ENCODE measurements at places on chromosomes 7 and 10.

DNA sequence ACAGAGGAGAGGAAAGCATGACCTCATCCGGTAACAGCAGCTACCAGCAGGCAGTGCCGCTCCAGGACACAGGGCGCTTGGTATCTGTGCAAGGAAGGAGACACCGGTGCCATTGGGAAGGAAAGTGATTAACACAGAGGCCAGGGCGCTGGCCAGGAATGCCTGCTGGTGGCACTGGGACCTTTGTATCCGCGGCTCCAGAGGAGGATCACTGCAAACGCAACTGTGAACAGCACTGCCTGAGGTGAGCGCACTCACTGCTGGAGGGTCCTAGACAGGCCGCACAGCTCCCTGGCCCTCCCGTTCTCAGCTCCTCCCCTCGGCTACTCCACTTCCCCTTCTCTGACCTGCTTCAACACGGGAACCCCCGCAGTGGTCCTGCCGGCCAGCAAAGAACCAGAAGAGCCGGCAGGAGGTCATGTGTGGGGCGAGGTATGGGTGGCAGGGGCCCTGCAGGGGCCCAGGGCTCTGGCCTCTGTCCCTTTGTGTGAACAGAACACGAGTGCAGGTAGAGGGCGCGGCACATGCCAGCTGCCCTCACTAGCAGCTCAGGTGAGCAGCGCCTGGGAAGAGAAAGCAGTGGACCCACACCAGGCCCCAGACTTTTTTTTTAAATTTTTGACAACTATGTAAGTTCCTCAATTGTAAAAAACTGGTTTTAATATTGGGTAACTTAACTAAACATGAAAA, 107.6 kb downstream of the VIPR2 start:
- DNase-seq: no peak

DNA sequence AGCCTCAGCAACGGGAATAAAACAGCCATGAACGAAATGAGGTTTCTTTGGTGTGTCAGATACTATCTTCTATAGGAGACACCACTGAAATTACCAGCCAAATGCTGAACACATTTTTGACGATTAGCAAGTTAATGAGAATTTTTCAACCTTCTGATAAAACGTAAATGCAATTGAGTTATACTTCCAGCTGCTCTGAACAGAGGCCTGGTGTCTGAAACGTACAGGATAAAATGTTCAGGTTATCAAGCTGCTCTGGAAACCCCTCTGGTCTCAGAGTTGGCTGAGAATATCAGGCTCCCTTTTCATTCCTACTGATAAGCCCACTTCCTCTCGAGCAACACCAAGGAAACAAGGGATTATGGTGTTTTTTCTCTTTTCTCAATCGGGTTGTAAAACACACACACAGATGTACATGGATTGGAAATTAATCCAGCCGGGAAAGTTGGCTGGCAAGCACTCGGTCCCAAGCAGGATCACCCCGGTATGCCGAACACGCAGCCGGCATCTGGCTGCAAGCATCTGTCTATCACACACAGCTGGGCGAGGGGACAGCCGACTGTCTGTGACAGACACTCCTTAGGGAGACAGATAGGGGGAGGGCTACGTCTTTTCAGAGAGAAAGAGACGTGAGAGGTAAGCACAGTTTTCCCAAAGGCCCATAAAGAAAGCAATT, 171.8 kb downstream of the PRKAG2 start:
- no peak for DNase-seq

DNA sequence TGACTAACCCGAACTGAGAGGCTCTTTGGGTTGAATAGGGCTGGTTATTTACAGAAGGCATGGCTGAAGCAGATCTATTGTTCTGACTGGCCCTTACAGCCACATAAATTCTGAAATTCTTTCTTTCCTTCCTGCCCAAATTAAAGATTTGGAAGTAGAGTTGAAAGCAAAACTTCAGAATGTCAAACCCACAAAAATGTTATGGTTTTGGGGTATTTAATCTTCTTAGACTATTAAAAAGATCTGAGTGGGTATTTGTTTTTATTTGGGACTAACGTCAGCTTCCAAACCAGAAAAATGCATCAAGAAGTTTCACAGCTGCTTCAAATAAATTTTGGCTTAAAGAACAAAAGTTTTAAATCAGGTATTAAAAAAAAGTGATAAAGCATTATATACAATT, 124.5 kb downstream of the AHR start:
- DNase-seq: no peak

- DNase-seq: no peak
These were observed 449.9 kb downstream of the INHBA start for GRCh38 chr7:41252957-41253356.

DNA sequence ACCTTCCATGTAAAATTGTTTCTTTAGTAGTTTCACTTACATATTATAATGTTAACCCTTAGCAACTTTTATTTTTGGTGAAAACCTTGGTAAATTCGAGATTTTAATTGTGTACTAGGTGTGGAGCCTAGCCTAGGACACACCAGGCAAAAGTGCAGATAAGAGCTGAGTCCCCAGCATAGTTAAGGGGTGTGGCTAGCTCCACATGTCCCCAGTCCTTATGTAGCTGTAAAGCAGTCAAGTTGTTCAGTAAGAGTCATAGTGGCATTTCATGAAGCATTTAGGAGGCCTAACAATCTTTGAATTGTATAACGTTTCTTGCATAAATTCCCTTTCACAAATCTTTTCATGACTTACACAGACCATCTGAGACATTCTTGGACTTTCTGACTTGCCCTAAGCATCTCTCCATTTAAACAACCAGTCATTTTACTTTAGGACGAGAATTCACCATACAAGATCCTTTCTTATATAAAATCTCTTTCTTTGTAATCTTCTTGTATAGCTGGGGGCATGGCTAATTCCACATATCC, 53.8 kb upstream of the INHBA start:
- no peak for DNase-seq

DNA sequence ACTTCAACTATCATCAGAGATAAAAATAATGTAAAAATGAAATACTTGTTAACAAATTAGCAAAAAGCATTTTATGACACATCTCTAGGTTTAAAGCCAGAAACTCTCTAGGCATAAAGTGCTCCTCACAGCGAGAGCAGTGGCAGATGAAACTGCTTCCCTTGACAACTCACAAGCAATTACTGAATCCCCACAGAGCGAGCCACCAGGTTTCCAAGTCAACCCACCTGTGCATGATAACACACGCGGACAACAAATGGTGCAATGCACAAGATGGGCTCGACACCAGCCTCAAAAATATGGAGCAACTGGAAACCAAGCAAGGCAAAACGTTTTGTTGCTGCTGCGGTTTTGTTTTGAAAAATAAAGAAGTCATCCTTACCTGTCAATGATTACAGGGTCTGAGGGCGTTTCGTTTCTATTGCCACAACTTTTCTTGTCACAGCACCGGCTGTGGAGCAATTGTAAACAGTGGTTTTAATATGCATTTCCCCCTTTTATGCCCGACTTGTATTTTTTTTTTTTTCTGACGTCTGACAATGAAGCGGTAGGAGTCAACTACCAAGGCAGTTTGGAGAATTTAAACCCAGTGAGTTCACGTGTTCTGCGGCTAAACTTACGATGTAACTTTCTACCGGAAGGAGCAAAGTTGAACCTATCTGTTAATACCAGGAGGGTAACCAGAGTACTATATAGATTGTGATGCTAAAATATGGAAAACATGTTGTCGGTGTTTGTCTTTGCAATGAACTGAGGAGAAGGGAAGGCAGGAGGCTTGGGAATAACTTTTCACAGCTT, 7.0 kb downstream of the EBF3 start:
- DNase-seq: no peak

- DNase-seq: no peak
These were observed 334.4 kb downstream of the CALN1 start for GRCh38 chr7:72077786-72078185.

DNA sequence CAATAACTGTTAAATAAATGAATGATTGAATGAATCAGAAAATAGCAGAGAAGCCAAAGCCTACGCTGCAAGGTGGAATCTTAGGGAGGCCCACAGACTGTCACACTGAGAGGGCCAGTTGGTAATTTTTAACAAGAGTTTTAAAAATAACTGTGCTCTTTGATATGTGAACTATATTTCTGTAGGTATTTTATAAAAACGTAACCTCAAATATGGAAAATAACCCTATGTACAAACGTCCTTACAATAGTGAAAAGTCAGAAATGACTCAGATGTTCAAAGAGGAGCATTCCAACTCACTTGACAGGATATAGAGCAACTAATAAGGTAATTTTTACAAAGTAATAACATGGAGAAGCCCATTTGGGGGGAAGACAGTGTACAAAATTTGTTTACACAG, 18.9 kb upstream of the TMEM273 start:
- DNase-seq: no peak

DNA sequence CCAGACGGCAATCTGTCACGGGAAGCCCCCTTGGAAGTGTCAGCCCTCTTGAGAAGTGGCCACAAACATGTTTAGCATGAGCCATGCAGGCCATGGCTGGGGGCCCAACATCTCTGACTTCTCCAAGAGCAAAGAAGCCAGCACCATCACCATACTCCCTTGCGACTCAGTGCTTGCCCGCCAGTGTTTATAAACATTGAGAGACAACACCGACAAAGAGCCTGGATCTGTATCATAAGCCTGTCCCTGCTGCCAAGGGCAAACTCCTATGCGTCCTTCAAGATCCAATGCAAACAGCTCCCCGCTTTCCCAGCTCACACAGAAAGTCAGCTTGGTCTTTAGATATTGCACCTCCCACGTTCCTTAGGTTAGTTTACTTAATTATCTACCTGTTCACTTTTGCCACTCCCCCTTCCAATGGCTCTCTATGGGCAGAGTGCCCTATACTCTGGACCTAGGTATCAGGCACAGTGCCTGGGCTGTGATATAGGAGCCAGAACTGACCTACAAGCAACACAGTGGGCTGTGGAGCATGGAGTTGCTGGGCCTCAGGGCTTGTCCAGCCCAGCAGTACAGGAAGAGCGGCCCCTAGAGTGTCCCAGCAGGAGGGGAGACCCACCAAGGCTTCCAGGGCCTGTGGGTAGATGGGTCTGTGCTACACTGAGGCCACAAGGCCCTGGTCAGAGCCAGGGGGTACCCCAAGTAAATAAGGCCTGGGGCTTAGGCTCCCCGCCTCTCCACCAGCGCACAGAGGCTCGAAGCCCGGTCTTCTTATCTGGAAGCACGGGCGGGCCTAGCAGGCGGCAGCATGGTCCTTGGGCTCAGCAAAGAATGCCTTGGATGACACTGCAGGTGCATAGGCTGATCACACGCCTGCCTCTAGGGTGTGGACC, 37.7 kb downstream of the CAMK2B start:
- DNase-seq: no peak

DNA sequence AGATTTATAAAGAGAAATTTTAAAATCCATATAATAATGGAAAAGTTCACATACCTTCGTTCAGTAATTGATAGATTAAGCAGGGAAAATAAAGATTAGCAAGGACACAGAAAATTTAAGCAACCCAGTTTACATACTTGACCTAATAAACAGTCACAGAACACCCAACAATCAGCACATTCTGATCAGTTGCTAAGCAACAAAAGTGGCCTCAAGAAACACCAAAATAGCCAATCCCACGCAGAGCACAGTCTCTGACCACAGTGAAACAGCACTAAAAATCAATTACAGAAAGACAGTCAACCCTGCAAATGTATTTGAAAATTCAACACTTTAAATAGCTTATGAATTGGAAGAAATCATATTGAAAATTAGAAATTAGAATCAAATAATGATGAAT, 39.3 kb upstream of the DRGX start:
- DNase-seq: no peak

GRCh38 chr10:120505866-120506265, 48.8 kb downstream of the PLPP4 start:
- no peak for DNase-seq

GRCh38 chr10:75972491-75973276, 541.3 kb downstream of the LRMDA start:
- DNase-seq: no peak
